ENCODE measurements at places on chromosomes 12 and 14.

DNA sequence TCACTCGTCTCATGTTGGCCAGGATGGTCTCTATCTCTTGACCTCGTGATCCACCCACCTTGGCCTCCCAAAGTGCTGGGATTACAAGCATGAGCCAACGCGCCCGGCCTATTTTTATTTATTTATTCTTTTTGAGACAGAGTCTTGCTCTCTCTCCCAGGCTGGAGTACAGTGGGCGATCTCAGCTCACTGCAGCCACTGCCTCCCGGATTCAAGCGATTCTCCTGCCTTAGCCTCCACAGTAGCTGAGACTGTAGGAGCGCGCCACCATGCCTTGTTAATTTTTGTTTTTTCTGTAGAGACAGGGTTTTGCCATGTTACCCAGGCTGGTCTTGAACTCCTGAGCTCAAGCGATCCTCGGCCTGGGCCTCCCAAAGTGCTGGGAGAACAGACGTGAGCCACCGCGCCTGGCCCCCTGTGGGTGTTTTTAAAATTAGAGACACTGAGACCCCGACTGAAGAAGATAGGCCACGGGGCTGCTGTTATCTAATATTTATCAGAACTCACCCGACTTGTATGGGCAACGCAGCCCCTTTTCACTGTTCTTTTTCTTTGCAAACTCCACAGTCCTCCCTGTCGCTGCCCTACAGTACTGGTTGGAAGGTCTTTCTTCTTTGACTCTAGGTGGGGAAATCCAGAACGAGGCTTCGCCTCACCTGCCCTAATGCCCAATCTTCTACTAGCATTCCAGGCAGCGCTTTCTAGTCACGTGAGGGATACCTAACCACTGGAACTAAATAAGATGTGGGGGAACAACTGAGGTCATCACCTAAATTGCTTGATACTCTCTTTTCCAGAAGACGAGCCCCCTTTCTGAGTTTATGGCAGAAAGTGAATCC lies 1.4 kb upstream of the GABARAPL1 start:
- no peak for DNase-seq

DNA sequence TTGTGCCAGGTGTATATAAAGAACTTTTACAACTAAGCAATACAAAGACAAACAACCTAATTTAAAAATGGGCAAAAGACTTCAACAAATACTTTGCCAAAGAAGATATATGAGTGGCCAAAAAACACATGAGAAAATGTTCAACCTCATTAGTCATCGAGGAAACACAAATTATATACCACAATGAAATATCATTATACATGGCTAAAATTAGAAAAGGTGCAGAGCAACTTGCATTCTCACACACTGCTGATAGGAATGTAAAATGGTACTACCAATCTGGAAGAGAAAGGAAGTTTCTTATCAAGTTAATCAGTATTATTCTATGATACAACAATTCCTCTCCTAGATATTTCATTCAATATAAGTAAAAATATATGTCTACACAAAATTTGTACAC lies 131.6 kb upstream of the FRMD6 start:
- no peak for DNase-seq

DNA sequence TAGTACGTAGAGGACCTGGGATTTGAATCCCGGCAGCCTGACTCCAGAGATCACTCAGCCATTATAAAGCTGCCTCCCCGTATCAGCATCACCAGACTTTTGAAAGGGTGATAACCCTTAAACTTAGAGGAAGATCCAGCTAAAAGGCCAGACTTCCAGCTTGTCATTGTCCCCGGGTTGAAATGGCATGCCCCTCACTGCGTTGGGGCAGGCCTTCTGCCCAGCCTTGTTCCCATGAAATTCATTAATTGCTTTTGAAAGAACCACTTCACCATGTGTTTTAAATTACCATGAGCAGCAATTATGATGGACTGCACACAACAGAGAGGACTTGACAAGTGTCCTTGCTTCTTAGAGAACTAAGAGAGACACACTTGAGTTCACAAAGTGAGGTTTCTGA lies 269.6 kb upstream of the CRY1 start:
- DNase-seq: no peak

- no peak for DNase-seq
Measured at GRCh38 chr12:125355614-125356013, 290.4 kb downstream of the AACS start.

DNA sequence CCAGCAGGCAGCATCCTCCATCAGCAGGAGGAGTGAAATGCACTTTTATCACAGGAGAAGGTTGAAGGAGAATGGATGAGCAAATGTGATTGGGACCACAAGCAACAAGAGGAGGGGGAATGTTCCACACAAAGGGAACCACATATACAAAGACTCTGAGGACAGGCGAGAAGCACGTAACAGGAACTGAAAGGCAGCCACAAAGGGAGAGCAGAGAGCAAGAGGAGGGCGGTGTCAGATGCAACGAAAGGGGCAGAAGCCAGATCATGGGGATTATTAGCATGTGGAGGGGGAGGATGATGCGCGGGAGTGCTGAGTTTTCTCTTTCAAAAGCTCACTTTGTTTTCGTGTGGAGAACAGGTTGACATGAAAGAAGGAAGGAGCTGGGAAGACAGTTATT lies 241.1 kb downstream of the SPTSSA start:
- no peak for DNase-seq

- DNase-seq: no peak
Measured at GRCh38 chr14:93375673-93376156, 28.7 kb downstream of the COX8C start.

GRCh38 chr12:121765573-121765972 lies 27.9 kb downstream of the RHOF start:
- no peak for DNase-seq

GRCh38 chr14:42027271-42027670 lies 420.6 kb downstream of the LRFN5 start:
- DNase-seq: no peak

GRCh38 chr12:113854385-113855142 lies 111.6 kb downstream of the RBM19 start:
- DNase-seq: no peak

- DNase-seq: peak; percentile 23
Measured at GRCh38 chr14:81416194-81416952, 16.2 kb upstream of the STON2 start.

GRCh38 chr14:55965851-55966250 lies 152.4 kb upstream of the PELI2 start:
- no peak for DNase-seq

DNA sequence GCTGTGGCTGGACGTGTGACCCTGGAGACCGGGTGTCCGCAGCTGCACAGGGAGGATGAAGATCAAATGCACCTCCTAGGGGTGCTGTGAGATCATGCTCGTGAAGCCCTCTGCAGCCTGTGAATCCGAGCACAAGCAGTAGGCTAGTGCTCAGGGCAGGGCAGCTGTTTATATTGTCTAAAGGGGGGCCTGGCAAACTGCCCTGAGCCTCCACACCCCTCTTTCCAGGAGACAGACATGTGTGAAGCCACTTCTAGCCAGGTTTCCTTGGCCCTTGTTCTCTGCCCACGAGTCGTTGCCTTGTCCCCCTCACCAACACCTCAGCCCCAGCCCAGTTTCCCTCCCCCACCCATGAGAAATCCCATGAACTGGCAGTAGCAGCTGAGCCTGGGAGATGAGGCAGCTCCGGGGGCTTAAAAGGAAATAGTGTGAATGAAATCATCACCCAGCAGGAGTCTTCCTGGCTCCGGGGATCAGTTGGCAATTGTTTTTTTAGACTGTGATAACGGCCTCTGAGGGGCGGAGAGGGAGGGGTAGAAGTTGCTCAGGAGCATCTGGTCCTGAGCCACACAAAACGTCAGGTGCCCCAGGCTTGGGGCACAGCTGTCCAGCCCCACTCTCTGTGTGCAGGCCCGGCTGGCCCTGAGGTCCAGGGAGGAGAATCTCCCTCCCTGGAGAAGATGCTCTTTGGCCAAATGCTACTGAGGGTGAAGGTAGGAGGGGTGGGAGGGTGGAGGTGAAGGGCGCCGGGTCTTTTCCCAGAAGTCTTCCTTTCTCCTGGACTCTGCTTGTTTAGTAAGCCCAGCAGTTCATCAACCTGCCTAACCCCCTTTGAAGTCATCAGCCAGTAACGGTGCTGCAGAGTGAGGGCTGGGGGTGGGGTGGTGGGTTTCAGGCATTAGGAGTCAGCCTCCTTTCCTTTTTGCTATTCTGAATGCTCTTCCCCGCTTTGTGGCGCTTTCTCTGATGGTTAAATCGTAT lies 4.0 kb downstream of the FGF6 start:
- no peak for DNase-seq

- no peak for DNase-seq
Measured at GRCh38 chr14:70144046-70144445, 44.7 kb downstream of the SLC8A3 start.

DNA sequence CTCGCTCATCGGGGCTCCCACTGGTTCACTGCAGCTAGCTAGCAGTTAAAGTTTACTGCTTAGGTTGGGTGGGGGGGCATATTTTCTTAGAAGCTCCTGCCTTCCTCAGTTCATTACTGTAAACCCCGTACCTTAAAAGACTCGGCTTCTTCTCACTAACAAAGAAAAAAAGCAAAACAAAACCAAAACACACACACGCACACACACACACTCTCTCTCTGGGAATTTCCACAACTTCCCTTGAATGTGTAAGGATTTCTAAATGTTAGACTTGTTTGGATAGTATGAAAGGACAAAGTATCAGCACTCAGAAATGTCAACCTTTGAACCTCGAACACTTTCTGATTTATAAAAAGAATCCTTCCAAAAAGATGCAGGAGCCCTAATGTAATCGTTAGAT lies 927 bp downstream of the PTHLH start:
- no peak for DNase-seq

DNA sequence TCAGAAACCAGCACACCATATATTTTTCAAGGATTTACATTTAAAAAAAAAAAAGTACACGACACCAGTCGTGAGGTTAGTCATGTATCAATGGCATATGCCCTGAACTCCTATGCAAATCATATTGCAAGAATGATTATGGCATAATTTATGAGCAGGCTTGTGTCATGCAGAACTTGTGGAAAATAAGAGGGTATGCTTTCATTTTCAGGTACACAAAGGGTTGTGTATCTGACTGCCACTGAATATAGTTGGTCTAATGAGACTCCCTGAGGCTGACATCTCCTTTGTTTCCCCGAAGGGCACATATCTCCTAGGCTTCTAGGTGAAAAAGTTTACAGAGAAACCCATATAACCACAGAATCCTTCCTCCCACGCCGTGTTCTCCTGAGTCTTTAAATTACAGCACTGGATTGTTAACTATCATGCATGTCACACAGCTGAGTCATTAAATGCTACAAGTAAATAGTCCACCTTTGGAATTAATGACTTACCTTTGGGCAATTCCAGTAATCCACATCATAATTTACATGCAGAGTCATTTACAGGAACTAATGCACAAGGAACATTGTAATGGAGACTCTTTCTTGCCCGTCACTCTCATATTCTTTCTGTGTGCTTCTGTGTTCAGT lies 356.7 kb upstream of the DIO2 start:
- no peak for DNase-seq

GRCh38 chr12:50197297-50197727 lies 30.1 kb upstream of the CERS5 start:
- DNase-seq: no peak

DNA sequence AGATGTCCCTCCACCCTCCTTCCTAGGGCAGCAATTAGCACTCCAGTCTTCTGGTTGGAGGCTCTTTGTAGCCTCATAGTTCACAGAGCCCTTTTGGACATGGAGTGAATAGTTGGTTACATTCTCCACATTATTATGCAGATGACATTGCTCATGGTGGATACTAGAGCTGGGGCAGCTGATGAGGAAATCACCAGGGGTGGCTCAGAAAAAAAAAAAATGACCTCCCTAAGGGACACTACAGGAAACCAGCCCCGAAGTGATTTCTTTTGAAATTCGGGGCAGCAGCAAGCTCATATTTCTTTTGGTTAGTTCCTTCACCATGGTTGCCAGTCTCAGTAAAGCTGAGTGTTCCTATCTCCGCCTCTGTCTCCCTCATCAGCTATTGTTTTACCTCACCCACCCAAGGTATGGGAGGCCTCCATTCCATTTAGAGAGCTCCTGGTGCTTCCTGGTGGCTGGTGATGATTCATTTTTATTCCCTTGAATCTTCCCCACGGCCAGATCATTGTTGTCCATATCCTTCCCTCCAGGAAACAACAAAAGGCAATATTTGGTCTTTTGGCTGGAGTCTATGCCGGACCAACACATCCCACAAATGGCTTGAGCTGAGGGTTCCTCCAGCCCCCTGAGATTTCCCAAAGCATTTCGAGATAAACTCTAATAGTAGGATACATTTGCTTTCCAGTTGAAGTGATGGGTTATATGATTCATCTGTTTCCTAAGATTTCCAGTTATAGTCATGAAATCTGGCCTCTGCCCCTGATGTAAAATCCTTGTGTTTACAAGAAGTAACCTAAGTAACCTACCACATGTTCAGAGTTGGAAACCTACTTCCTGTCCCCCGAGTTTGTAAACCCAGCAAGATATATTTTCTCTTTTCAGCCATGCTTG lies 56.2 kb upstream of the NID2 start:
- DNase-seq: no peak

- no peak for DNase-seq
Measured at GRCh38 chr12:45582986-45583659, 146.4 kb upstream of the ARID2 start.

DNA sequence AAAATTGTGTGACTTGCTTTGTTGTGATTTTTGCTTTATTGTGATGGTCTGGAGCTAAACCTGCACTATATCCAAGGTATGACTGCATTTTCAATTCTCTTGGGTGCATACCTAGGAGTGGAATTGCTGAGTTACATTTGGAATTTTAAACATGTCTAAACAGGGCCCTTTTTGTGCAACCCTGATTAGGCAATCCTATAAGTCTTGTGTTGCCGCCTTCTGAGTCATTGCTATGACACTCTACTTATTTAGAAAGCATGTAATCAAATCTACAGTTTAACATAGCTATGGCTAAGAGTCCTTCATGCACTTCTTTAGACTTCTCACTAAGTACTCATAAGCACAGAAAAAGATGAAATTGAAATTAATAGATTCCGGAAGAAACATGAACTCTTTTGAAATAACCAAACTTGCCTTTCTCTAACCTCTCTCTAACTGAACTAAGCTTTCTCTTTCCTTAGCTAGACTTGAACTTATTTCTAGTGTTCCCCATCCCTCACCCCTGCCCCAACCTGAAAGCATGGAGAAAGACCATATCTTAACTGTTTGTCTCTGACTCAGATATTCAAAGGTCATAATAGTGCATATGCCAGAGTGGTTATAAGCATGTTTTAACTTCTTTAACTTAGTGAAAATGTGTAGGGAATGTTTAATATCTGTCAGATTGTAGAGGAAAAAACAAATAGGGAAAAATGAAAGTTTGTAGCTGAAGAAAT lies 203.0 kb downstream of the SNAPC1 start:
- DNase-seq: no peak
